CD4-positive, alpha-beta T cell treated with Interleukin-15 for 4 hours (primary cell): ENCODE measurements at places on chromosomes 16 and 17.

DNA sequence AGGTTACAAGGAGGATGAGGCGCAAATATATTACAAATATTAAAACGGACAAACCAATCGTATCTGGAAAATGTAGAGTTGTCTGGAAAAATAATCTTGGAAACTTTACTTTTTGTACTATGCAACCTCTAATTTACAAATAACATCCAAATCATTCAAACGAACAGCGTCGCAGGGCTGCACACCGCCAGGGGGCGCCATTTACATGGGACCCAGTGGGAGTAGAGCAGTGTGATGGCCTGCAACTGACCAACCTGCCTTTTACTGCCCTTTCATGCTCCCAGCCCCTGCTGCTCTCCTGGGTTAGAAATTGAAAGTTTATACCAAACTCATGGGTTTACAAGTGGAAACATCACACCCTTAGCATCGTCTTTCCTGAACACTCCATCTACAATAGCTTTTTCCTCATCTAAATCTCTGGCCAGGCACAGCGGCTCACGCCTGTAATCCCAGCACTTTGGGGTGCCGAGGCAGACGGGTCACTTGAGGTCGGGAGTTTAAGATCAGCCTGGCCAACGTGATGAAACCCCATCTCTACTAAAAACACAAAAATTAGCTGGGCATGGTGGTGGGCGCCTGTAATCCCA is 10.0 kb downstream of the PITPNC1 start:
- peak; percentile 66 for DNase-seq

GRCh38 chr16:1458977-1459341 is 14.6 kb upstream of the CCDC154 start:
- no peak for DNase-seq

GRCh38 chr16:24085666-24086065 is 170.5 kb upstream of the CACNG3 start:
- DNase-seq: no peak

GRCh38 chr16:25140459-25140858 is 28.9 kb downstream of the LCMT1 start:
- no peak for DNase-seq

DNA sequence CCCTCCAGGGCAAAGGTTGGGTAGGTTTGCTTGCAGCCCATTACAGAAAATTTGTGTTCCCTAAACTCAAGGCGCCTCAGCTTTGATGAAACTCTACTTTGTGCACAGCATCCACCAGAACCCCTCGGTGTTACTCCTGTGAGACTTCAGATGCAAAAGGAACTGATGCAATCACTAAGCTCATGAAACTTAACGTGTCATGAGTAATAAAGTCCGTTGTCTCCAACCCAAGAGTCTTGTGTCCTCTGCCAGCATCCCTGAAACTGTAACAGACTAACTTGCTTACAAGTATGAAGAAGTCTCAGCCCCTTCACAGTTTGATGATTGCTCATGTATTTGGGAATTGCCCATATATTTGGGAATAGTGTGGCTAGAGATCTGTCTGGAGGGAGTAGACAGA is 74.8 kb upstream of the MARCHF10 start:
- DNase-seq: no peak
